ENCODE measurements at places on chromosomes 11 and 22. TPM values are rescaled to one million over a fixed set of nuclear protein-coding genes. Genes with fewer than 3 reads are reported as not detected.

The PTPN5 gene
- total RNA-seq: not detected

The ARHGAP20 gene
- 1.9 TPM for total RNA-seq

The GTSE1 gene
- total RNA-seq: 2.9 TPM

The DGKZ gene
- 38.3 TPM for total RNA-seq

The CDK2AP2 gene
- total RNA-seq: 35.6 TPM

The OR5B21 gene
- total RNA-seq: not detected

The KCNK4 gene
- total RNA-seq: not detected

The ANO5 gene
- total RNA-seq: not detected

The HMGXB4 gene
- total RNA-seq: 15.0 TPM

The ZNF202 gene
- total RNA-seq: 7.5 TPM

The TTC28 gene
- total RNA-seq: 45.1 TPM

The SYT8 gene
- total RNA-seq: not detected

The PGM2L1 gene
- 1.5 TPM for total RNA-seq

The DLAT gene
- 14.0 TPM for total RNA-seq

The GGTLC3 gene
- not detected for total RNA-seq

The LRRC55 gene
- not detected for total RNA-seq

The DCDC1 gene
- total RNA-seq: not detected

The VSIG2 gene
- not detected for total RNA-seq

The PACSIN2 gene
- 23.1 TPM for total RNA-seq

The GPHA2 gene
- not detected for total RNA-seq

The OR10D3 gene
- not detected for total RNA-seq

The OR8G5 gene
- not detected for total RNA-seq

The RTN4RL2 gene
- 2.7 TPM for total RNA-seq

The RCE1 gene
- total RNA-seq: 15.9 TPM

The OR8A1 gene
- total RNA-seq: not detected

The MAFF gene
- 14.5 TPM for total RNA-seq

The TMEM123 gene
- 63.2 TPM for total RNA-seq

The CECR2 gene
- total RNA-seq: 2.1 TPM

The THRSP gene
- 0.78 TPM for total RNA-seq

The INCENP gene
- total RNA-seq: 19.8 TPM
